ENCODE measurements at places on chromosomes 1 and 21.

DNA sequence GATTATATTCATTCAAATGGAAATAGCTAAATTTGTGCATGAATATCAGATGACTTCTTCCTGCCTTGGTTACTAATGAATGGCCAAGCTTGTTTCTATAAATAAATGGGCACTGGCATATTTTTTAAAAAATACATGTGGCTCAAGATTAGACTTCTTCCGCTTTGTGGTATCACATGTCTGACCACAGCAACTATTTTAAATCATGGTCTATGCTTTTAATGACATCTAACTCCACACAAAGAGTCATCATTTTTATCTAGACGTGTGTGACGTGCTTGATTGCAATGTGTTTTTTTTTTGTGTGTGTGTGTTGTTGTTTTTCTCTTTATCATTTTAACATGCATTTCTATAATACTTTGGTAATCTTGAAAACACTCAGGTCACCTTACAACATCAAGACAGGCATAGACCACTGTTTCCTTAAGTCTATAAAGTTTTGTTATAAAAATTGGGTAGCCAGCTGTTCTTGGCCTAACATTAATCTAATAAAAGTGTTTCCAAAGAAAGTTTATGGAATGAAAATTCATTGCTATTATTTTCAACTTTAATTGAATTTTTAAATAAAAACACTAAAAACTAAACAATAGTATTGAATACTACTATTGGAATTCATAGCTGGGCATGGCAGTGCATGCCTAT, 29.5 kb downstream of the RGS1 start:
- no peak for DNase-seq

DNA sequence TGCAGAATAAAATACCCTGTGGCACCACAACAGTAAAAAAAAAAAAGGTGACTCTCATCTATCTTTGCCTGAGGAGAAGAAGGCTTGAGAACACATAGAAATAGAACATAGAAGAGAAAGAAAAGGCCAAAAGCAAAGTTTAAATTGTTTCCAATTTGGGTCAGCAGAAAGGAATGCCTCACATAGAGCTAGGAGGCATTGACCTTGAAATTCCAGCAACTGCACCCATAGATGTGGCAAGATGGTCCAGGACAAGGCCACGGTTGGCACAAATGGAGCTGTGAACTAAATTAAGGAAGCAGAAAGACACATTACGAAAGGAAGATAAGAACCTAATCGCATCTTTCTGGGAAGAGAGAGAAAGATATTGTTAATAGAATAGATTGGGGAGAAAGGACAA, 588.3 kb downstream of the LMO4 start:
- no peak for DNase-seq

- DNase-seq: no peak
These were observed 130.0 kb upstream of the ZNHIT6 start for GRCh38 chr1:85838238-85838637.

GRCh38 chr21:46237474-46237873, 8.9 kb upstream of the LSS start:
- no peak for DNase-seq
